CD4-positive, alpha-beta T cell treated with Interleukin-4 for 4 hours (primary cell): ENCODE measurements at places on chromosomes 3 and 15.
A peak's percentile ranks its signal among the peaks of the same experiment; 100 is the strongest.

GRCh38 chr3:138688871-138689299 is 80.3 kb downstream of the FAIM start:
- no peak for DNase-seq

GRCh38 chr3:58668247-58668646 is 1.7 kb upstream of the FAM3D start:
- no peak for DNase-seq

DNA sequence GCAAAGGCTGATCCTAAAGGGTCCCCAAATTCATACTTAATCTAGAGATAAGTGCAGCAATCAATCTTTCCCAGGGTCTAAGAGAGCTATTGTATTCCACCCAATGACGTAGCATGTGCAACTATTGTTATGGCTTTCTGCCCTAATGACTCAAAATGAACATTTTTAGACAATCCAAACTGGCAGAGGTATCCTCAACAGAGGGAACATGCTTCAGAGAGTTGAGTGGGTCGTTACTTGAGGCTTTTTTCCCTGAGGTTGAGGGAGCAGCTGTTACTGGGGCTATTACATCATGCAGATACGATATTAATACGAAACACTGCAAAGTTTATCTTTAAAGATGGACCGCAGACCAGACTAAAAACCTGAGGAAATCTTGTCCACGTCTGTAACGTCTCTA is 278.3 kb upstream of the WNT5A start:
- no peak for DNase-seq

- DNase-seq: no peak
Measured at GRCh38 chr15:75065467-75065850, 42.1 kb downstream of the PPCDC start.

GRCh38 chr3:56771376-56771775 is 30.4 kb downstream of the ARHGEF3 start:
- no peak for DNase-seq

GRCh38 chr3:48430708-48431101 is 819 bp upstream of the PLXNB1 start:
- no peak for DNase-seq

DNA sequence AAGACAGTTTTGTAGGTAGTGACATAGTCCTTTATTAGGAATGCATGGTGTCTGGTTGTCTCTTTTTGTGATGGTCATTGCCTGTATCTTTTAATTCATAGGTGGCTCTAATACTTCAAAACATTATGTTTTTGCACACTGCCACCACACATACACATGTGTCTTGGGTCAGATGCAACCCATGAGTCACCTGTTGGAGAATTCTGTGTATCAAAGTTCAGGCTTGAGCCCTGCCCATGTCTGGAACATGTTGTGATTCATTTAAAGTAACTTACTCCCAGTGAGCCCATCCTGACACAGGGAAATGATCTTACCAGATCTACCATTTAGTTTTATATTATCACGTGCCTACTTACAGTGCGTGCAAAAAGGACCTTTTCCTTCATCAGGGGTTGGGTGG is 142.7 kb downstream of the GHSR start:
- DNase-seq: no peak

DNA sequence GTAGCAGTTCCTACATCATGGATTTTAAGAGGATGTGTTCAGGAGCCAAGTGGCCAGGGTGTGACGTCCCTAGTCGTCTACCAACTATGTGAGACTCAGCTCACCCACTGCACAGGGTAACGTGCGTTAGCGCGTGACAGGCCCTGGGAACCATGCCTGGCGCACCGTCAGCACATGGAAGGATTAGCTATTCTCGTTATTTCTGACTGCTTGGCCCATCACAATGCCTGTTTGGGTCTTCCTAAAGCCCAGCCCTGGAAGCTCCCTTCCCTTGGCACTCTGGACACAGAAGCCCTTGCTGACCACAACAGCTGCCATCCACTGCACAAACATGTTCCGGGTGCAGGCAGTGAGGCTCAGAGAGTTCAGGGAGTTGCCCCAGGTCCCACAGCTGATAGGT is 91.0 kb upstream of the RPL32 start:
- DNase-seq: no peak

DNA sequence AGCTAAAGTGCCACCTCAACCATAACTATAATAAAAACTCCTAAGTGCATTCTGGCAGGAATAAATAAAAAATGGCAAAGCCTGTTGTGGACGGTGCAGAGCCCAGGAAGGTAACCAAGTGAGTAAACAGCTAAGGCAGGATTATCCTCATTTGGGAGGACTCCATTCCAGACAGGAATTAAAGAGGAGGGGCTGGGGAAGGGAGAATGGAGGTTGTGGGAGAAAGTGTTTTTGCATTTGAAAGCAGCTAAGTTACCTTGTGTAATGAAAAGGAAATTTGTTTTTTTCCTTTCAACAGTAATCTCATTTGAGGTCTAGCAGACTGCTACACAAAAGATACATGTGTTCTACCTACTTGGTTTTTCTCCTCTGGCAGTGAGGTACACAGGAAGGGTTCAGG is 248.5 kb downstream of the TIGIT start:
- DNase-seq: no peak

DNA sequence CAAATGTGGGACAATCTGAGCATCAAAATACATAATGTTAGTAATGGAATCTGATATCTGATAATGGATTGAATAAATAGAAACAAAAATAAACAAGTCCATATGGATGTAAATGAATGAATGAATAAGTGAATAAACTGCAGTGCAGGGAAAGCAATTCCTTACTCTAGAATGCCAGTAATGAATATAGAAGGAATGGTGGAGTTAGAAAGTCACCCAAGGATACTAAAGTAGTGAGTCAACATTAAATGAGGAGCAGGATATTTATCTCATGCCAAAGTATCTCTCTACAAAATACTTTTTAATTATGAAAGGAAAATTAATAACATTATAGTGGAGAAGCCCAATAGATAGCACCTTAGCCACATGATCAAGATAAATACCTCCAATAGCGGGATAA is 300.3 kb downstream of the FEZF2 start:
- DNase-seq: no peak

GRCh38 chr3:22621205-22621809 is 581.8 kb upstream of the UBE2E2 start:
- DNase-seq: no peak

GRCh38 chr3:112560721-112561483 is 860 bp downstream of the ATG3 start:
- peak; percentile 61 for DNase-seq

DNA sequence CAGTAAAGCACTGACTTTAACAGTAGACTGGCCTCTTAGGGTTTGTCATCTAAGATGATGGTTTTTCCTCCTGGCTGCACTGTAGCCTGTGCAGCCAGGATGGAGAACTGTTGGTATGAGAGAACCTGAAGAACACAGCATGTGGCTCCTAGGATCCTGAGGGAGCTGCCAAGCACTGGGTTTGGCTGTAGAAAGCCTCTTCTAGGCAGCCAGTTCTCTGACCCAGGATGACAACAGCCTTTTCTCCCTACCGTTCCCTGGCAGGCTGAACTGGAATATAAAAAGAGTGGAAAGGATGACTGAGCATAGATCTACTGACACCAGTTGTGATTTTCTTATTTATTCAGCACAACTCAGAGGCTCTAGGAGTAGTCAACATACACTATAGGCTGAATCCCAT is 34.3 kb upstream of the MANF start:
- no peak for DNase-seq

DNA sequence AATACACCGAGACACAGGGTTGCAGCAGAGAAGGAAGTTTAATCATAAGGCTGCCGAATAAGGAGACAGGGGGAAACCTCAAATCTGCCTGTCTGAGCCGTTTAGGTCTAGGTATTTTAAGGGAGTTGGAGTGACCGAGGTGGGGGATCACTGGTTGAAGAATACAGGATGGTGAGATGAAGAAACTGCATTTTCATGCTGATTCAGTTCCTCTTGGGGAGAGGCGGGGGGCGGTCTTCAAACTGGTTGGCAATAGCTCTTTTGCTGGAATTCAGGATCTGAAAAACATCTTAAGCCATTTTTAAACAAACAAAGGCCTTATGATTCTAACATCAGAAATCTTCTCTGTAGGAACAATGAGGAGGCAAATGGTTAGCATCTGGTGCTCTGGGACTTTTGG is 699.5 kb upstream of the CFAP20DC start:
- no peak for DNase-seq

DNA sequence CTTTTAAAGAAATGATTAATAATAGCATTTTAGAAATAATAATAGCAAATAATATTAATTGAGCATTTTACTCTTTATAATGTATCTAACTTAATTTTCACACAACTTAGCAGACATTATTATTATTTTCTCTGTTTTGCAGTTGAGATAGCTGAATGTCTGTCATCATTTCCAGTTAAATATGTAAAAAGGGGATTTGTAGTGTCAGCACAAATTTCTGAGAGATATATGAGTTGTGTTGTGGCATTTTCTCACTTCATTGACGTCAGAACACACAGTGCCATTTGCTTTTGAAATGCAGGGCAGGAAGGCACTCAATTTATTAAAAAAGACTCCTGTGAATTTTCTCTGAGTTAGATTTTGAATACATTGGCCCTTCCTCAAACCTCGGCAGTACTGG is 111.0 kb downstream of the GRM7 start:
- DNase-seq: no peak

DNA sequence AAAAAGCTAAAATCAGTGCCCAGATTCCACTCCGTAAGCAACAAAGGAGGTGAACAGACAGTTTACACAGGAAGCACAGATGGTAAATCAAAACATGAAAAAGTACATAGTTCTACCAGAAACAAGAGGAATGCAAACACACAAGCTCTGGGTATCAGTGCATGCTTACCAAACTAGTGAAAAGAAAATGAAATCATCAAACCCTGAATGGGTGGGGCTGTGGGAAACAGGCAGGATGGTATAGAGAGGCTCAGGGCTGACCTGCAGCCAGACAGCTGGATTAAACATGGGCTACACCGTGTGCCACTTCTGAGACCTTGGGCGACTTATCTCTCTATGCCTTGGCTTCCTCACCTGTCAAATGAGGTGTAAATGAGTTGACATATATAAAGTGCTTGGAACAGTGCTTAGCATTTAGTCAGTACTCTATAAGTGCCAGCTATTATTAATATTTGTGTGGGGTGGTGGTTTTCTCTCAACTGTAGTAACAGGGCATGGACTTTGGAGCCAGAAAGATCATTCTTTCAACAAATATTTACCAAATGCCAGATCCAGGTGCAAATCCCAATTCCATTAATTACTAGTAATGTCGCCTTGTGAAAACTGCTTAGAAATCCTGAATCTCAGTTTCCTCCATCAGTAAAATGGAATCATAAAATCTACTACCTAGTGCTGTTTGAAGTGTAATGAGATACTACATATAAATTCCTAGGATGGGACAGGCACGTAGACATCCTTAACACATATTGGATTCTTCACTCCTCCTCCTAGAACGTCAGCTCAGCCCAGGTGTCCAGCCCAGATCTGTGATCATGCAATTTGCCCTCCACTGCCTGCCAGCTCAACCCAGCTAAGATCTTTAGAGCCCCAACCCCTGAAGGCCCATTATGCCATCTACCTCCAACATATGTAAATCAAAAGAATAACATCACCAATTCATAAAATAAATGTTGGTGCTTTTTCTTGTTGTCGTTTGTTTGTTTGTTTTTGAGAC is 55.5 kb upstream of the SMAD3 start:
- DNase-seq: no peak

DNA sequence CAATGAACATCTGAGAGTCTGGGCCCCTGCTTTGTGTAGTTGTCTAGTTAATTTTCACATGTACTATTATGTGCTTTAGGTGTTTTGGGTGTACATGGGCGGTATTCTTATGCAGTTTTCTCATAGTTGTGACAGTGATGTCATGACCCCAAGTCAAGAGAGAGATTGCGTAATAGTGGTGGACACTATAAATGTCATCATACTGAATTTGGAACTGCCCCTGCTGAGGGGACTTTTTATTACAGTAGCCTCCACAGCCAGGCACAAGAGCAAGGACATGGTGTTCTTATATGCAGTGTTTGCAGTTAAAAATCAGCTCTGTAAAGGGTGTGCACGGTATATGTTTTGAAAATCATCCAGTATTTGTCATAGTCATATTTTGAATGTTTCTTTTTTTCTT is 29.5 kb downstream of the ABHD2 start:
- DNase-seq: no peak

- no peak for DNase-seq
Measured at GRCh38 chr3:130462089-130462488, 54.9 kb upstream of the COL6A6 start.

GRCh38 chr3:72312339-72312738 is 527.4 kb upstream of the PROK2 start:
- DNase-seq: no peak

DNA sequence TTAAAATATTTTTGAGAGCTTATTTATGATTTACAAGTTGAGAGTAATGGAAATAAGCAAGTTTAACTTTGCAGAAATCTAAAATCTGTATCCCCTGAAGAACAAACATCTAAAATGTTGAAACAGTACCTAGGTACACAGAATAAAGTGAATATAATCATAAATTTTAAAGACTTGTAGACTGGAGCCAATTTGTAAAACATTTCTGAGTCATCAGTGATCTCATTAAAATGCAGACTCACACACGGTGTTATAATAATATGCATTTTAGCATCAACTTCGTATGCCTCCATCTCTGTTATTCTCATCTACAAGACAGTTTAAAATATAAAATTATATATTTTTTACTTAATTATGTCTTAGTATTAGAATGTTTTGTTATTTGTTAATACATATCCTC is 399.5 kb upstream of the GOLIM4 start:
- no peak for DNase-seq

- DNase-seq: peak; percentile 75
Measured at GRCh38 chr15:52730173-52730572, 51.0 kb upstream of the ATOSA start.

DNA sequence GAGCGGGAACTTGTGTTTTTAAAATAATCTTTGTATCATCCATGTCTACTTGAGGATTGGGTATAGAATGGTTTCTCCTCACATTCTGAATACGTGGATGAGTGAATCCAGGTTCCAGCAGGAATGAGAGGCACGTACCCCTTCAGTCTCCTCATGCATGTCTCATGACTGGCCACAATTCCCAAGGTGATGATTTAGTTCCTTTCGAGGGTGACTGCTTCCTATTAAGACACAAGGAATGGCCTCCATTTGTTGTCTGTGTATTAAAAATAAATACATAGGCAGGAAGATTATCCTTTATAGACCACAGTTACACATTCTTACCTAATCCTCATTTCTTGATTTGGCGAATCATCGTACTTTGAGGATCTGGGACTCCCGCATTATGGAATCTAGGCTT is 217.0 kb upstream of the LRIG1 start:
- no peak for DNase-seq
